ENCODE measurements at places on chromosomes 5 and 9. TPM values are rescaled to one million over a fixed set of nuclear protein-coding genes. Genes with fewer than 3 reads are reported as not detected.

Gene SARDH
- total RNA-seq, result not detected

Gene SCGB3A2
- total RNA-seq, result not detected

Gene GFPT2
- total RNA-seq, result 18.8 TPM

GRCh38 chr5:80206282-80206681 is 49.6 kb downstream of the SERINC5 start:
- peaks cover 24% of the 10 kb centered on the region for H3K4me1 ChIP-seq
- no peaks in the 10 kb centered on the region for H3K27me3 ChIP-seq
- DNase-seq, result no peak

DNA sequence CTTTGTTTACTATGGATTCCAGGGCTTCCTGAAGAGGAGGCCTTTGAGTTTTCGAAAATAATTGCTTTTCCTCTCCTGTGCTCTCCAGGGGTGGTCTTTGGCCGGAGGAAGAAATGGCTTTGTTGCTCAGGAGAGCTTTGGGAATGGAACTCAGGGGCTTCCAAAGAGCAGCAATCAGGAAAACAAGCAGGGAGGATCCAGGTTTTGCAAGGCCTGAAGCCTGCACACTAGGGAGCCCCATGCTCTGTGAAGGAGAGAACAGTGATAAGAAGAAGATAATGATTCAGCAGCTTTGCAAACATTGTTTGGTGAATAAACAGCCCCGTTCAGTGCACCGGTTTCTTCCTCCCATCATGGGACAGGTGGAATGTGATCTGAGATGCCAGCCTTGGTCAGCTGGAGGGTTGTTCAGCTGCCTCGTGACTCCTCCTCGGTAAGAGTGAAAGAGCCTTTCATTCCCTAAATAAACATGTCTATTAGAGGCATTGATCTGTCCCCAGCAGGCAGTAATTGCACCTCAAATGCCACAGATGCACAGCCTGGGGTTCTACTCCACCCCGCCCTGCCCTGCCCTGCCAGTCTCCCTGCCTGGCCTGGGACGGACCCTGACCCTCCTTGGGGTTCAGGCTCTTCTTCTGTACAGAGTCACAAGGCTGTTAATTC is 11.5 kb upstream of the ALDH1B1 start:
- no peak overlapping the region for H3K4me3 ChIP-seq
- peak overlapping the region; percentile 70 for H3K27ac ChIP-seq
- DNase-seq, result no peak

GRCh38 chr9:29691145-29691544 is 2117.9 kb upstream of the C9orf72 start:
- no peak for DNase-seq
- peaks cover 1% of the 10 kb centered on the region for H3K36me3 ChIP-seq
- H3K27me3 ChIP-seq, result peaks cover 5% of the 10 kb centered on the region
- H3K4me3 ChIP-seq, result no peak overlapping the region
- no peak overlapping the region for H3K27ac ChIP-seq
- H3K4me1 ChIP-seq, result no peaks in the 10 kb centered on the region

DNA sequence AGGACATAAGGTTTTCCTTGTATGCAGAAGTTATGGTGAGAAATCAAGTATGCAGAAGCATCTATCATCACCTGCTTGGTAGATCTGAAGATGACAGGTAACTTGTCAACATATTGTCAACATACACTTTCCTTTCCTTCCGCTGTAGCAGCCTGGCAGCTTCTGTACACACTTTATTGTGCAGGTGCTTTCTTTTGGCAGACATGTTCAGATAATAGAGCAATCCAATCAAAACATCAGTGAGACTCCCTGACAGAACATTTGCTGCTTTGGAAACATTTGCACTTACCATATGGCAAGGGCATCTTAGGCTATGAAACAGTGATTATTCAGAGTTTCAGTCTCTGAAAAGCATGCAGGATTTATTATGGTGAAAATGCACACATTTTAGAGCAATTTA is 161.1 kb upstream of the CDH12 start:
- H3K27ac ChIP-seq, result no peak overlapping the region
- peaks cover 15% of the 10 kb centered on the region for H3K27me3 ChIP-seq
- no peak for DNase-seq
- H3K36me3 ChIP-seq, result no peaks in the 10 kb centered on the region
- H3K4me3 ChIP-seq, result no peak overlapping the region

- DNase-seq, result no peak
- H3K27me3 ChIP-seq, result no peaks in the 10 kb centered on the region
- no peak overlapping the region for H3K4me3 ChIP-seq
- peak overlapping the region; percentile 41 for H3K27ac ChIP-seq
- H3K36me3 ChIP-seq, result peaks cover 23% of the 10 kb centered on the region
- H3K4me1 ChIP-seq, result peaks cover 17% of the 10 kb centered on the region
Observed at GRCh38 chr5:157535042-157535865, 40.3 kb downstream of the ADAM19 start.

GRCh38 chr5:79032782-79033181 is 36.7 kb downstream of the DMGDH start:
- H3K36me3 ChIP-seq, result no peaks in the 10 kb centered on the region
- no peak overlapping the region for H3K4me3 ChIP-seq
- no peak for DNase-seq
- H3K4me1 ChIP-seq, result no peaks in the 10 kb centered on the region
- no peaks in the 10 kb centered on the region for H3K27me3 ChIP-seq

DNA sequence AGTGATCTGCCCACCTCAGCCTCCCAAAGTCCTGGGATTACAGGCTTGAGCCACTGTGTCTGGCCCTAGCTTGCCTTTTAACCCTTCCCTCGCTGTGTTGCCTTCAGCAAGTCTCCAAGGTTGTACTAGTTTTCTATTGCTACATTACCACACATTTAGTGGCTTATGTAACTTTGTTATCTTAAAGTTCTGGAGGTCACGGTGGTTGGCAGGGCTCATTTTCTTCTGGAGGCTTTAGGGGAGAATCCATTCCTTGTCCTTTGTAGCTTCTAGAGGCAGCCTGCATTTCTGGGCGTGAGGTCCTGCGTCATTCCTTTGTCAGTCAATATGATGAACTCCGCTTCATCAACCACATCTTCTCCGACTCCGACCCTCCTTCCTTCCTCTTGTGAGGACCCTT is 2.9 kb upstream of the PRRC2B start:
- no peak for DNase-seq
- H3K4me1 ChIP-seq, result peaks cover 17% of the 10 kb centered on the region
- no peaks in the 10 kb centered on the region for H3K27me3 ChIP-seq
- H3K36me3 ChIP-seq, result no peaks in the 10 kb centered on the region
- H3K27ac ChIP-seq, result no peak overlapping the region

DNA sequence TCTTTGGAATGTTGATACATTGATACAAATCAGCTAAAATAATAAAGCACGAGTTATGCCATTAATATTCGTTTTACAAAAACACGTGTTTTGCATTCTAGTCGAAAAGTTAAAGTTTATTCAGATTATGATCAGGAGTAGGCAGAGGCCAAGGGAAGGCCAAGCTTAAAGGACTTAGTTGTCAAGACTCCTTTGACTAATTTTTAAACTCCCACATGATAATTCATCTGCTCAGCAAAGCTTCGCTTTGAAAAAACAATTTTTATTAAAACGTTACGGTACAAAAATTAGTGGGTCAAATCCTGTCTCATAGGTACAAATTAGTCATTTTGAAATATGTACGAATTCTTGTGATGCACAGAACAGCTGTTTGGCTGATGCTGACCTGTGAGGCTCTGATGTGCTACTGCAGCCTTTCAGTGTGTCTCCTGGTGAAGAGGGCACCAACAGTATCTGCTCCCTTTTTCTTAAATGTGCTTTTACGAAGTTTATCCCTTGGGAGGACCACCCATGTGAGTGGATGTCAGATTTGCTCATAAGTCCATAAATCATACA is 23.0 kb upstream of the NR3C1 start:
- no peak overlapping the region for H3K4me3 ChIP-seq
- H3K4me1 ChIP-seq, result no peaks in the 10 kb centered on the region
- H3K27ac ChIP-seq, result no peak overlapping the region
- no peak for DNase-seq
- H3K27me3 ChIP-seq, result no peaks in the 10 kb centered on the region

DNA sequence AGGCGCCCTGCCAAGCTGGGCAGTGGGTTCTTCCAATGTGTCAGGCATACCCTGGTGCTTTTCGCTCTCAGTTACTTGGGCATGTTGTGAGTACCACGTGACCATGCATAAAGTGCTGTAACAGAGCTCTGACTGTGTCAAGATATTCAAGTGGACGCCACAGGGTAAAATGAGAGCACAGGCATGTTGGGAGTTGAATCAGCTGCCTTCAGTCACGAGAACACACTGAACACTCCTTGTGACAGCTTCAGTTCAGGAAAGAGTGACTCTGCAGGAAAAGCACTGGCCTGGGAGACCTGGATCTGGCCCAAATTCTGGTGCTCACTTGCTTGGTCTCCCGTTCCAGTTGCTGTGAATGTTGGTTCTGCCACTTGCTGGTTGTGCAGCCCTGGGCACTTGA is 5.1 kb downstream of the MLANA start:
- H3K4me3 ChIP-seq, result no peak overlapping the region
- DNase-seq, result no peak
- H3K36me3 ChIP-seq, result peaks cover 14% of the 10 kb centered on the region

GRCh38 chr5:14252793-14253192 is 109.7 kb downstream of the TRIO start:
- peaks cover 5% of the 10 kb centered on the region for H3K36me3 ChIP-seq
- peaks cover 78% of the 10 kb centered on the region for H3K4me1 ChIP-seq
- no peak overlapping the region for H3K4me3 ChIP-seq
- no peaks in the 10 kb centered on the region for H3K27me3 ChIP-seq

DNA sequence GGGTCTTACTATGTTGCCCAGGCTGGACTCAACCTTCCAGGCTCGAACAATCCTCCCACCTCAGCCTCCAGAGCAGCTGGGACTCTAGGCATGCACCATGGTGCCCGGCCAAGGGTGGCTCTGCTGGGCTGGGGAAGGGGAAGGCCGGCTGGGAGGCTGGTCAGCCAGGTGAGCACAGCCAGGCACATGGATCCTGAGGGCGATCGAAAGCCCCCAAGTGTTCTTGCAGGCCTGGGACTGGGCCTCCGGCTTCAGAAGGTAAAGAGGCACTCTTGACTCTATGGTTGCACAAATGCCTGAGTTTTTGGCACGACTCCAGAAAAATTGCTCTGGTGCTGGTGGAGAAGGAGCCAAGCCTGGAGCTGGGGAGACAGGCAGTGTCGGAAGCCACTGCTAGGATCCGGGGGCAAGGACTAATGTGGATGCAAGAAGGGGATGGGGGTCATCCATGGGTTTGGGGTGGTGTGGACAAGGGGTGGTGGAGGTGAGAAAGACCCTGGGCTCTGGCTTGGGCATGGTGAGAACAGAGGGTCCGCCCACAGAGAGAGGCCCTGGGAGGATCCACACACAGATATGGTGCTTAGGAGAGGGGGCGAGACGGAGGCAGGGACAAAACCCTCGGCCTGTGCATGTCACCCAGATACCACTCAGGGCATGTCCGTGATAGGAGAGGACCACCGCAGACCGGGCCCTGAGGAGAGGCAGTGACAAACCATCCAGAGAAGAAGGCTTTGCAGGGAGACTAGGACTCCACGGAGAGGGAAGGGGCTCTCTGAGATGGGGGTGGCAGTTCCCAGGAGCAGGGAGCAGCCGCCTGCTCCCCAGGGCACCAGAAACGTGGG is 51.1 kb upstream of the COL5A1 start:
- H3K4me3 ChIP-seq, result no peak overlapping the region
- H3K27me3 ChIP-seq, result no peaks in the 10 kb centered on the region

DNA sequence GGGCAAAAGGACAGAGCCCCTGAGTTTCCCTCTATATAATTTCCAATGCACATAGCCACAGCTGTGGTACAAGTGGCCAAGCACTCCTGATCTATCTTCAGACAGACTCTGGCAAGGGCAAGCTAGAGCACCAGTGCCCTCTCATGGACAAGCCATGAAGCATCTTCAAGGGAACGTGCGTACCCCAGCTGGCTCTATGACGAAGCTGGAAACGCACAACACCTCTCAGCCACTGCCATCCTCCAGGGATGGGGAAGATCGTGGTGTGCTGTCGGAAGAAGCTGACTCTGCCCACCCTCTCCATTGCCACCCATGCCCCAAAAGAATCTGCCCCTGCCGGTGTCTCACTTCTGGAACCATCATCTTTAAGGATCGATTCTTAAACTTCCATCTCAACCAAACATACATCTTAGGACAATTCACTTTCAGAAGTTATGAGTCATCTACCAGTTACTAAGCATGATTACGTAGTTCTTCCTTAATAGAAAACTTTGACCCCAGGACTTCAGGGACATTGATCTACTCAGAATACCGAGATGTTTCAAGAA is 482.9 kb downstream of the AGTPBP1 start:
- H3K4me3 ChIP-seq, result no peak overlapping the region
- H3K4me1 ChIP-seq, result peaks cover 6% of the 10 kb centered on the region

- no peak for DNase-seq
- H3K27me3 ChIP-seq, result peaks cover 16% of the 10 kb centered on the region
- peaks cover 2% of the 10 kb centered on the region for H3K36me3 ChIP-seq
- H3K4me1 ChIP-seq, result no peaks in the 10 kb centered on the region
Observed at GRCh38 chr5:43363445-43364152, 48.6 kb downstream of the CCL28 start.

- DNase-seq, result no peak
- H3K4me1 ChIP-seq, result peaks cover 4% of the 10 kb centered on the region
- no peak overlapping the region for H3K4me3 ChIP-seq
- no peak overlapping the region for H3K27ac ChIP-seq
- H3K27me3 ChIP-seq, result no peaks in the 10 kb centered on the region
Observed at GRCh38 chr9:82410306-82410705, 421.7 kb downstream of the SPATA31D1 start.

DNA sequence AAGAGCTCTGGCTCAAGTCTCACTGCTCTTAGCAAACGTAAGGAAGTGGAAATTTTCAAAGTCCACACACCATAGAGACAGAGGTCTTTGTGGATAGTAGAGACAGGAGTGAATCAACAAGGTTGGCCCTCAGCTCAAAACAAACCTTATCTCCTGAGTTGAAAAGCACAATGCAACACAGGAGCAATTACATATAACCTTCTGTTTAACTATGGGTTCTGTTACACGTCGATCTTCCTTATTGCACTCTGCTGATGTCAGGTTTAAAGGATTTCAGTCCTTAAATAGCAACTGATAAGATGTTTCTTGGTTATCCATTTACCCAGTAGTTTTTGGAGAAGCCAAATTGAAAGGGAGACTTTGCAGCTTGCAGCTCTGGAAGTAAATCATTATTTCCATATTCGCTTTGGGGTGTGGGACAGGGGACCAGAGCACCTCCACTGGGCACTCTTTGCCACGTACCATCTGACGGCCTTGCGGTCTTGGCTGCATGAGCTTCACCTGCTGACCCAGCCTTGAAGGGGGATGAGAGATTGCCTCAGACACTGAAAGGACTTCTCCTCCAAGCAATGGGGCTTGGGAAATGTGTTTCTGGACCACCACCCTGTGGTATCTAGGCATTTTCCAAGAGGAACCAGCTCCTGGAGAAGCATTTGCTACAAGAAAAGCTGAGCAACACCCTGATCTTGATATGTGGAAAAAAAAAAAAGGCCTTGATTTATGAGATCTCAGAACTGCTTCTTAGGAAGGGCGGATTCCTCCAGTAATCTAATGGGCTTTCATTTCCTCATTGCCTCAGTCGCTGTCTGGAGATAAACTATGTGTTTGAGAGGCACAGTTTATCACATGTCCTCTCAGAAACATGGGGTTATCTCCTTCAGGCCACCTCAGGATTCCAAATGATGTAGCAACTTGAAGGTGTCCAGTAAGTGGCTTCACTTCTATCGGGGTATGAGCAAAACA is 56.2 kb upstream of the ZNF622 start:
- H3K36me3 ChIP-seq, result no peaks in the 10 kb centered on the region
- peaks cover 10% of the 10 kb centered on the region for H3K27me3 ChIP-seq
- peaks cover 5% of the 10 kb centered on the region for H3K4me1 ChIP-seq

- no peak overlapping the region for H3K4me3 ChIP-seq
- H3K4me1 ChIP-seq, result peaks cover 12% of the 10 kb centered on the region
- H3K27ac ChIP-seq, result no peak overlapping the region
- H3K36me3 ChIP-seq, result peaks cover under 1% of the 10 kb centered on the region
- H3K27me3 ChIP-seq, result no peaks in the 10 kb centered on the region
Observed at GRCh38 chr5:173429489-173430150, 101.4 kb upstream of the STC2 start.
